ENCODE measurements at places on chromosomes 7 and 10.

GRCh38 chr10:113704637-113705343, 25.1 kb downstream of the CASP7 start:
- peak; percentile 5 for DNase-seq

- no peak for DNase-seq
Measured at GRCh38 chr7:94590526-94591162, 65.3 kb downstream of the SGCE start.

DNA sequence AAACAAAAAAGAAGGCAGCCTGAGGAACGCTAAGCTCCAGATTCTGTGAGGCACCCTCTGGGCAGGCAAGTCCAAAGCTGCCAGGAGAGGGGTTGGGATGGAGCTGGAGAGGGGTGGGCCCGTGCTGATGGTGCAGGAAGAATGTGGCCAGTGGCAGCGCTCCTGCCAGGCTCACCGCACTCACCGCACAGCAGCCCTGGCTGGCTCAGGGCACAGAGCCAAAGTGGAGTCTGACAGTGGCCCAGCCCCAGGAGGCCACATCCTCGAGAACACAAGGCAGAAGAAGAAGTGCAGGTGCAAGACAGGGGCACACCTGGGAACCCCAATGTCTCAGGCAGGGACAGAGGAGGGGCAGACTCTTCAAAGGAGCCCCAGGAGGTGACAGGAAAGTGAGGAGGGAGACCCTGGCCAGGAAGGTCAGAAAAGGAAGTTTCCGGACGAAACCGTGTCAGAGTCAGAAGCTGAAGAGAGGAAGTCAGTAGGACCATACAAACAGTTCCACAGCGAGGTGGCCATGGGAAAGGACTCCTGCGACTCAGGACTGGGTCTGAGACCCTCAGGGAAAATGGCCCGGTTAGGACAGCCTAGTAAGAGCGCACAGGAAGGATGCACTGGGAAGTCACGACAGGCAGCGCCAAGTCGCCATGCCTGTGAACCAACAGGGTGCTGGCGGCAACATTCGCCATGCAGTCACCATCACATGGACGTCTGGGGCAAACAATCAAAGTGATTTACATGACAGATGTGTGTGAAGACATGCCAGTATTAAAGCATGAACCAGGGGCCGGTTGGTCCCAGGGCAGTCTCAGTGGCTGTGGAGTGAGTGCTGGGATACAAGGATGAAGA, 54.4 kb downstream of the COBL start:
- DNase-seq = no peak

DNA sequence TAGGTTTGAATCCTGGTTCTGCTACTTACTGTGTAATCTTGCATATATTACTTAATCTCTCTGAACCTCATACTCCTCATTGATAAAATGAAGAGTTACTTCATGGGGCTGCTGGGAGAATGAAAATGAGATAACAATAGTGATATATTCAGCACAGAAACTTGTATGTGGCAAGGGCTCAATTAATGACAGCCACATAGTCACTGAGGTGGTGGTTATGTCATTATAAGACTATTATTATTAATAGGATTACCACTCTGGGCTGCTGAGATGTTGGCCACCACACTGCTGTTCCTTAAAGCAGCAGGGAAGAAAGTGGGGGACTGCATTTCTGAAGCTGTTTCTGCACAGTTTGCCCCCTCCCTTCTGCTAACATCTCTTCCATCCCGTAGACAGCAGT, 100.4 kb upstream of the PDLIM1 start:
- DNase-seq = no peak

DNA sequence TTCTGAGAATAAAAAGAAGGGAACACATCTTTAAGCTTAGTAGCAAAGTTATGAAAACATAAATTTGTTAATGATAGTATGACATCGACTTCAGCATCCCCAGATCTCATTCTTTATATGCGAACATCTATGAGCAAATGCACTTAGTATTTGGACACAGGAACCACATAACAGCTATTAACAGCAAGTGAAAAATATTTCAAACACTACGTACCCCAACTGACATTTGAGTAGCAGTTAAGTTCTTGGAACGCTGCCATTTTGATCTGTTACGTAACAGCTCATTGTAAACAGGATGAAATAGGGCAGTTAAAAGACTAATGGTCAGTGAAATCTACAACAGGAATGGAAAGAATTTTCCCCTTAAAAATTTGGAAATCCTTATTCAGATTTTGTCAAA, 428.9 kb downstream of the TNS3 start:
- DNase-seq = no peak

DNA sequence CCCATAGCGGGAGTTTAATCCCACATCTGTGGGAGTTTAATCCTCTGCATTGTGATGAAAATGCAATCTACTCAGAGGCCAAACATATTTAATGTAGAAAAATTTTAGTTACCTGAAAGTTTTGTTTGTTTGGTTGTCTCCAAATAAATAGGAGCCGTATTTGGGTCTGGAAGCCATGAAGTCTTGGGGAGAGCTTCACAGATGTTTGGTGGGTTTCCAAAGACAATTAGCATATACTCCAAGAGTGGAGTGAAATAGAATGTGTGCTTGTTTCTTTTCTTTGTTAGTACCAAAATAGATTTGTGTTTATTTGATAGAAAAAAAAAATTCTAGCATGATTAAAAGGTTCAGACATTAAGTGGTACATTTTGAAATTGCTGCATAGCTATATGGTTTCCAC, 50.9 kb downstream of the ANK3 start:
- DNase-seq = no peak

DNA sequence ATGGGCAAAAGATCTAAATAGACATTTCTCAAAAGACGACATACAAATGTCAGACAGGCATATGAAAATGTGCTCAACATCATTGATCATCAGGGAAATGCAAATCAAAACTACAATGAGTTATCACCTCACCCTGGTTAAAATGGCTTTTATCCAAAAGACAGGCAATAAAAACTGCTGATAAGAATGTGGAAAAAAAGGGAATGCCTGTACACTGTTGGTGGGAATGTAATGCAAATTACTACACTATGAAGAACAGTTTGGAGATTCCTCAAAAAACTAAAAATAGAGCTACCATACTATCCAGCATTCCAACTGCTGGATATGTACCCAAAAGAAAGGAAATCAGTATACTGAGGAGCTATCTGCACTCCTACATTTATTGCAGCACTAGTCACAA, 18.0 kb downstream of the GSDME start:
- no peak for DNase-seq

GRCh38 chr7:157388301-157388700, 51.5 kb downstream of the DNAJB6 start:
- no peak for DNase-seq

DNA sequence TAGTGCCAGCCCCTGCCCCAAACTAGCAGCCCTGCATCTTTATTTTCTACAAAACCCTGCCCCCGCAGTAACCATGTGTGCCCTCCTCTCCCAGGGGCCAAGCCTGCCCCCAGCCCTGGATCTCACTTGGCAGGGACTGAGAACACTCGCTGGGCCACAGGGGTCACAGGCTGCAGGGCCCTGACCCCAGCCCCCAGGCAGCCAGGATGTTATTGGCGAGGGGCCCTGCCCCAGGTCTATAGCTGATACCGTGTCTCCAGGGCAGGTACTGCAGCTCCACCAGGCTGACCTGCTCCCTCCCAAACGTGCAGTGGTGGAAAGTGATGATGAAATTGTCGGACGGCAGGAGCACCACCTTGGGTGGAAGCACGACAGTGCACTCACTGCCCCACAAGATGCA, 35.9 kb upstream of the TUBB8 start:
- no peak for DNase-seq

DNA sequence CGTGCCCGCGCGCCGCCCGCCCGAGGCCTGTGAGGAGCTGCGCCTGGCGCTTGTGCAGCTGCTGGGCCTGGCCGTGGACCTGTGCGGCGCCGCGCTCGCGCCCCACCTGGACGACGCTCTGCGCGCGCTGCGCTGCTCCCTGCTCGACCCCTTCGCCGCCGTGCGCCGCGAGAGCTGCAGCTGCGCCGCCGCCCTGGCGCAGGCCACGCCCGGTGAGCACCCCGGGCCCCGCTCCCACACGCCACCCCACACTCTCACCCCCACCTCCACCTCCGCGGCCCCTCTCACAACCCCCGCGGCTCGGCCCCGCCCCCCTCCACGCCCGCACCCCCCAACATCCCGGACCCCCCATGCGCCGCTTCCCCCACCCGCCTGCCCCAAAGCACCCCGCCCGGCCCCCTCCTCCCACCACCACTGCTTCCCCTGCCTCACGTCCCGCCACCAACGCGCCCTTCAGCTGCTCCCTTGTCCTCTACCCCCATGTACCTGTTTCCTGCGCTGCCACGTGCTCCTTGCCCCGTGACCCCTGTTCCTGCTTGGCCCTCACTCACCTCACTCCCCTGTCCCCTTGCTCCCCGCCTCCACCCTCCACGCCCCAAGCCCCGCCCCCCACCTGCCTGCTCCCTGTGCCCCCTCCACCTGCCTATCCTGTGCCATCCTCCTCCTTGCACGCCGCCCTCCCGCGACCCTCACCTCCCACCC, at the start of gene PRKAR1B:
TSS of gene PRKAR1B (minus strand) at position 178 of the 702 bp plus-strand sequence. CDS start 15,776 bp downstream, outside the sequence.
- peak; percentile 38 for DNase-seq

DNA sequence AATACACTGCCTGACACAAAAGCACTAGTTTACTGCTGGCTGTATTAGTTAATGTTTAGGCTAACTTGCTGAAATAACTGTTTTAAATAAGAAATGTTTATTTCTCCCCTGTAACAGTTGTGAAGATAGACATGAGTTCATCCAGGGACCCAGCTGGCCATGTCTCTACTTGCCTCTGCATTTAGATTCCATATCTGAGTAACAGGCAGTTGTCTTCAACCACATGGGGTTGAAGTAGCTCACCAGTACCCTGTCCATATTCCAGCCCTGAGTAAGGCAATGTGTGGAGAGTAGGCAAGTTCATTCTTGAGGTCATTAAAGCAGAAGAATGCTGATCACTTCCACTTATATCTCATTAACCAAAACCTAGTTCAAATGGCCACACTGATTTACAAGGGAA, 31.1 kb upstream of the RSBN1L start:
- DNase-seq = no peak

DNA sequence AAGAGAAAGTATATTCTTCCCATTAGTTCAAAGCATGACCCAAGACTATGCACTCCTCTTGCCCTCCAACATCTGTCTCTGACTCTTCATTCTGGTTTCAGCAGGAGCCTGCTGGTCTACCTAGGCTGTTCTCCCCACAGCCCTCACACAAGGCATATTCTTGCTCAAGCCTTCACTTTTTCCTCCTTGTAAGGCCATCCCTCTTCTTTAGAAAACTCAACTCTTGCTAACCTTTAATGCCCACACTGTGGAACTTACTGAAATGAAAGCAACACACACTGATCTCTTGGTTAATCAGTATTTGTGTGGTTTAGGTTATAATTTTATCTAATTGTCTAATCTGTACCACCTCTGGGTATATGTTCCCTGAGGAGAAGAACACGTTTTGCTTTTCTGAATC, 75.8 kb downstream of the PRKCQ start:
- DNase-seq = no peak

GRCh38 chr7:42831718-42832522, 80.0 kb downstream of the C7orf25 start:
- DNase-seq = no peak

- DNase-seq = no peak
Measured at GRCh38 chr10:21980691-21981090, 22.8 kb downstream of the DNAJC1 start.

GRCh38 chr7:7327423-7327822, 145.1 kb downstream of the C1GALT1 start:
- DNase-seq = no peak
